Renal cortical epithelial cell (primary cell): ENCODE measurements at places on chromosomes 16 and 17. TPM values are rescaled to one million over a fixed set of nuclear protein-coding genes. Genes with fewer than 3 reads are reported as not detected.

CBFA2T3 gene
- total RNA-seq: not detected in 2 replicates

ZDHHC1 gene
- total RNA-seq: 4.2 and 10.3 TPM in 2 replicates

TBC1D3L gene
- total RNA-seq: 1.4 and 6.3 TPM in 2 replicates

MPP3 gene
- total RNA-seq: 6.8 and 8.5 TPM in 2 replicates

NGFR gene
- 0.25 TPM in 1 of 2 replicates, not detected in the other for total RNA-seq

SLC52A1 gene
- total RNA-seq: 0.52 and 0.55 TPM in 2 replicates

CMTM1 gene
- total RNA-seq: 2.8 and 6.2 TPM in 2 replicates

ZNF385C gene
- total RNA-seq: 0.10 TPM in 1 of 2 replicates, not detected in the other

SLFN11 gene
- 6.0 and 8.2 TPM in 2 replicates for total RNA-seq

NPIPB8 gene
- total RNA-seq: 0.05 TPM in 1 of 2 replicates, not detected in the other

FA2H gene
- 0.20 and 1.7 TPM in 2 replicates for total RNA-seq

PYY gene
- total RNA-seq: not detected in 2 replicates

SHBG gene
- total RNA-seq: 0.25 TPM in 1 of 2 replicates, not detected in the other

SLFN12L gene
- total RNA-seq: 0.05 TPM in 1 of 2 replicates, not detected in the other

RUNDC3A gene
- 2.9 and 3.8 TPM in 2 replicates for total RNA-seq

ALOX15 gene
- total RNA-seq: not detected in 2 replicates

KRTAP3-1 gene
- total RNA-seq: not detected in 2 replicates

PITPNM3 gene
- total RNA-seq: 2.3 and 3.1 TPM in 2 replicates

KRT25 gene
- not detected in 2 replicates for total RNA-seq

SPATA22 gene
- total RNA-seq: 0.35 TPM in 1 of 2 replicates, not detected in the other

PHF23 gene
- 41.2 and 50.7 TPM in 2 replicates for total RNA-seq

TOX3 gene
- 1.7 and 5.4 TPM in 2 replicates for total RNA-seq

CLEC16A gene
- 13.2 and 48.3 TPM in 2 replicates for total RNA-seq

SEPTIN12 gene
- total RNA-seq: not detected in 2 replicates

EVI2A gene
- 0.15 TPM in 1 of 2 replicates, not detected in the other for total RNA-seq

ZPBP2 gene
- total RNA-seq: not detected in 2 replicates

MIS12 gene
- 19.4 and 27.2 TPM in 2 replicates for total RNA-seq

C1QL1 gene
- total RNA-seq: 0.35 and 0.45 TPM in 2 replicates

GNAO1 gene
- total RNA-seq: 8.3 TPM in 1 of 2 replicates, not detected in the other

MT4 gene
- total RNA-seq: not detected in 2 replicates

CNTNAP4 gene
- total RNA-seq: not detected in 2 replicates

CNOT1 gene
- 134 and 256 TPM in 2 replicates for total RNA-seq

OR1E2 gene
- not detected in 2 replicates for total RNA-seq

TMC7 gene
- 0.87 and 1.1 TPM in 2 replicates for total RNA-seq

KRTAP4-4 gene
- not detected in 2 replicates for total RNA-seq

POLDIP2 gene
- 78.0 and 81.9 TPM in 2 replicates for total RNA-seq

GNG13 gene
- not detected in 2 replicates for total RNA-seq

TMEM235 gene
- total RNA-seq: not detected in 2 replicates

ZNRF1 gene
- 6.1 and 12.9 TPM in 2 replicates for total RNA-seq

P2RX5 gene
- 2.9 and 19.3 TPM in 2 replicates for total RNA-seq

DNAI2 gene
- not detected in 2 replicates for total RNA-seq

FBXO39 gene
- total RNA-seq: 0.20 TPM in 1 of 2 replicates, not detected in the other

BEAN1 gene
- 3.8 and 4.2 TPM in 2 replicates for total RNA-seq

PSMC3IP gene
- total RNA-seq: 2.9 and 5.0 TPM in 2 replicates

TSNAXIP1 gene
- under 0.01 and 4.8 TPM in 2 replicates for total RNA-seq

GRAP gene
- total RNA-seq: 0.15 and 0.17 TPM in 2 replicates

DNAH3 gene
- 0.40 TPM in 1 of 2 replicates, not detected in the other for total RNA-seq

LLGL2 gene
- 52.5 and 68.9 TPM in 2 replicates for total RNA-seq

KRTAP4-6 gene
- total RNA-seq: not detected in 2 replicates

PRAC2 gene
- total RNA-seq: not detected in 2 replicates

KRTAP2-2 gene
- total RNA-seq: 0.15 TPM in 1 of 2 replicates, not detected in the other

KCTD19 gene
- total RNA-seq: 0.25 TPM in 1 of 2 replicates, not detected in the other

SAT2 gene
- 16.8 and 29.6 TPM in 2 replicates for total RNA-seq

PRKCB gene
- not detected in 2 replicates for total RNA-seq

OR1A1 gene
- total RNA-seq: not detected in 2 replicates

ITGB4 gene
- 76.9 and 82.5 TPM in 2 replicates for total RNA-seq
